Fibroblast of skin of back (primary cell): ENCODE measurements at places on chromosomes 13 and 19.
A peak's percentile ranks its signal among the peaks of the same experiment; 100 is the strongest.

DNA sequence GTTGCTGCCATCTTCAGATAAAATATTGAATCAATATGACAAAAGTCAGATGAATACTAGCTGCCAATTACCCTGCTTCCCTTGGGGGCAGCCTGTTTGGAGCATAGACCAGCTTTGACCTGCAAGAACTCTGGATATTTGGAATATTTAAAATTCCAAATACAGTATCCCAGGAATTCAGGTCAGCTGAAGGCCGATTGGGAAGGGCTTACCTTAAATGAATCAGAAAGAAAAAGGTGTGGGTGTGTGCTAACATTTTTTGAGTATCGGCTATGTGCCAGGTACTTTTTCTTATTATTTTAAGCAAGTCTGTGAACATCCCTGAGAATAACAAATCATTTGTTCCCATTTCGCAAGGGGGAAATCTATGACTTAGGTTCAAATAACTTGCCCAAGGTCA lies 1.8 kb upstream of the RUBCNL start:
- DNase-seq, result no peak

- DNase-seq, result peak; percentile 64
These were observed 125.0 kb downstream of the VWA8 start for GRCh38 chr13:41835871-41836270.

DNA sequence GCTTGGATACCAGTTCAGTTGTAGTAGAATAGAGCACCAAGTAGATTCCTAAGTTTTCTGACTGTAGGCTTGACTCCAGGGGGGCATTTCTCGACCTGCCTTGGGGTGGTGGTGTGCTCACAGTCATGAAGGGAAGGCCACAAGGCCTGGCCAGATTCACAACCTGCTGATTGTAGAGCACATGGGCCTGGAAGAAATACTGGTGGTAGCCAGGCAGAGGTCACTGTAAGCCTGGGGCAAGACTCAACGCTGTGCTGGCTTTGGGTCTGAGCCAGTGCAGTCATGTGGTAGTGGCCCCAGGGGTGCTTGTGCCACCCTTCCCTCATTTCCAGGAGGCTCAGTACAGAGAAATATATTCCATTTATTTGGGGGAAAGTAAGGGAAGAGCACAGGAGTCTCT lies 832.3 kb upstream of the SLC10A2 start:
- no peak for DNase-seq

DNA sequence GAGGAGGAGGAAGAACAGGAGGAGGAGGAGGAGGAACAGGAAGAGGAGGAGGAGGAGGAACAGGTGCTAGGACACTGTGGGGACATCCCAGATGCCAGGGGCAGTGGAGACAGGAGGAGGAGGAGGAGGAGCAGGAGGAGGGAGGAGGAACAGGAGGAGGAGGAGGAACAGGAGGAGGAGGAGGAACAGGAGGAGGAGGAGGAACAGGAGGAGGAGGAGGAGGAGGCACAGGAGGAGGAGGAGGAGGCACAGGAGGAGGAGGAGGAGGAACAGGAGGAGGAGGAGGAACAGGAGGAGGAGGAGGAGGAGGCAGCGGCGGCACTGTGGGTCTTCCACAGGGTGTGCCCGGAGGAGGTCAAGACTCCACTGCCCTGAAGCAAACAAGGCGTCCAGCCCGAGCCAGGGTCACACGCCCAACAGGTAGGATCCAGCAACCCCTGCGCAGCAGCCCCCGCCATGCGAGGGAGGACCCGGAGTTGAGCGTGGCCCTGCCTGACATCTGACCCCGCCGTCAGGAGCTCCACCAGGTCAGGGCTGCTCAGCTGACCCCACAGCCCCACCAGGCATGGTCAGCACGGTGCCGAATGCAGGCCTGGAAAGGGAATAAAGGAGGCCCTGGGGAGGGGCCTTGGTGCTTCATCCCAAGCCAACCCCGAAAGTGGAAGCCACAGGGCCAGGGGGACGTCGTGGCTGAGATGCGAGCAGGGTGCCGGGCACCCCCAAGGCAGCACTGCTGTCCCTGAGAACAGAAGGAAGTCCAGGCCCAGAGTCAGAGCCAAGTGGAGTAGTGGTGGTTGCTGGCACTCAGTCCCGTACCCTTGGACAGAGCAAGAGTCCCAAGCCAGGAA lies 9.2 kb downstream of the SBNO2 start:
- DNase-seq, result no peak

DNA sequence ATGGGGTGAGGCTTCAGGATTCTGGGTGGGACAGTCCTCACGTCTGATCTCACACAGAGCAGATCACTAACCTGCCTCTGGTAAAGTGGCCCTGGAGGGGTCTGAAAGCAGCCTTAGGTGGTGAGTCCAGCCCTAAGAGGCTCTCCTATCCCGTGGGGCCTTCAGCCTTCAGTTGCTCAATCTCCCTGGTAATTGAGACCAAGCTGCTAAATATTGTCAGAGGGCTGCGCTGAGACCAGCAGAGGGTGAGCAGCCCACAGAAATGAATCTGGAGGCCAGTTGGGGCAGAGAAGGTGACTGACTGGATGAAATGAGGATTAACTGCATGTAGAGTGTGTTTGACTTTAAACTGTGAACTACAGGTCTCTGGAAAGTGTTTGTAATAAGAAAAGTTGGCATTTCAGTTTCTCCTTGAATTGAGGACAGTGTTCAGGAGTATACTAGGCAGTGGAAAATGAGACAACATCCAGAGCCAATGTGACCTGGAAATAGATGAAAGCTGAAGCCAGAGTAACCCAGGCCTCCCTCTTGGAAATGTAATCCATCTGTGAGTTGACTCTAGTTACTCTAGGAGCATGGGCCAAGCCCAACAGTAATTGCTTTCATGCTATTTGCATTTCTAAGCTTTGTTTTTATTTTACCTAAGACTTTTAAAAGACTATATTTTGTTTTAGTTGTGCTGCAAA lies 14.3 kb upstream of the HSPH1 start:
- DNase-seq, result no peak

DNA sequence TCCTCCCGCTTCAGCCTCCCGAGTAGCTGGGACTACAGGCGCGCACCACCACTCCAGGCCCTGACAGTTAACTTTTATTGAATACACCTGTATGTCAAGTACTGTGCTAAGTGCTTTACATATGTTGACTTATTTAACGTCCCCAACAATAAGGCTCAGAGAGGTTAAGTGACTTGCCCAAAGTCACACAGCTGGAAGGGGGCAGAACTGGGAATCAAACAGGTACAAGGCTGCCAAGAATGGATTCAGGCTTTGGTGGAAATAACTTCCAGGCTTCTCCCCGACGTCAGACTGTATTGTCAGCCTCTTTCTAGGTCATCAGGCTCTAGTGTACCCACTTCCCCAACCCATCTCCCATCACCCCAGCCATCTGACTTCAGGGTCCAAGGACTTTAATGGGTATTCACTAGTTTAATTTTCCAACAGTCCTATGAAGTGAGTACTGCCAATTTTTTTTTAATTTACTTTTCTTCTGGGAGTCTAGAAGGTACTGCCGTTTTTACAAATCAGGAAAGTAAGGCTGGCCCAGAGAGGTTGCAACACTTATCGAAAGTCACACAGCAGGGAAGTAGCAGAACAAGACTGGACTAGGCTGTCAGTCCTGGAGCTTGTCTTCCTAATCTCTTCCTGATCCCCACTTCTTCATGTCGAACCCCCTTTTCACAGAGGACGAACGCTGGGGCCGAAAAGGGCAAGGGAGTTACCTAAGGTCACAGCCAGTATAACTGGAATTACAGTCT lies 4.9 kb upstream of the CKM start:
- DNase-seq, result no peak

GRCh38 chr19:28493884-28494283 lies 719.1 kb downstream of the UQCRFS1 start:
- no peak for DNase-seq

GRCh38 chr13:53141336-53141735 lies 112.7 kb downstream of the OLFM4 start:
- no peak for DNase-seq

GRCh38 chr19:56969759-56970178 lies 129.2 kb upstream of the PEG3 start:
- DNase-seq, result no peak
